ENCODE measurements at places on chromosomes 13 and 19. TPM values are rescaled to one million over a fixed set of nuclear protein-coding genes. Genes with fewer than 3 reads are reported as not detected.

The CBARP gene
- total RNA-seq, result 3.2 TPM

- no peak for DNase-seq
Observed at GRCh38 chr13:46515803-46516202, 37.2 kb upstream of the LRCH1 start.

- no peak for DNase-seq
Observed at GRCh38 chr13:75371203-75371602, 110.8 kb downstream of the TBC1D4 start.

The ZNF780B gene
- 22.3 TPM for total RNA-seq

- no peak for DNase-seq
Observed at GRCh38 chr19:13044231-13044836, 49.1 kb downstream of the NFIX start.

The TEX26 gene
- 0.27 TPM for total RNA-seq

DNA sequence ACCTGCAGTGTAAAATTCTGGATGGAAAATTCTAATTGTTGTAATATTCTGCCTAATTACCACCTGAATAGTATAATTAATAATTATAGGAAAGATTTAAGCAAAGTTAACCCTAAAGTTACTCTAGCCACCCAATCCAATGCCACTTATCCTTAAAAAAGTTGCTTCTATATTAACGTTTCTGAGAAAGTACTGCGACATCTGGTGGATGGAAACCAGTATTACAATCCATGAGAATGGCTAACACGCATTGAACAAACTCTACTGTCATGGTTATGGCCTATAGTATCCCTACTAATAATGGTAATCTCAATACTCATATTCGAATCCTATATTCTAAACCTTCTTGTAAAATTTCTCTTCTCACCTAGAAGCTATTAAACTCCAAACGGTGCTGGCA, 1551.8 kb downstream of the SLITRK1 start:
- no peak for DNase-seq

DNA sequence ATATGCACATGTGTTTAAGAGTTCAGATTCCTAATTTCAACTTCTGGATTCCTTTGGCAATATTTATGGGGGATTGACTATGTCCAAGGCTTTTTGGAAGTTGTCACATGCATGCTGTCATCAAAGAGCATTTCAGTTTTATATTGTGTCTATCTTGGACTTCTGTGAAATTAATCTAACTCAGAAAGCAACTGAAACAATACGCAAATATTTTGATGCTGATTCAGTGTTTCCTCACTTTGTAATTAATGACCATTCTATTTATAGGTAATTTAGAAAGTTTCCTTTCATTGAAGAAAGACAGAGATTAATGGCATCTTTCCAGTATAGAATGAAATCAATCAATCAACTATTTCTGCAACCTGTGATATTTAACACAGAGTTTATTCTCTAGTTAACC, 550.1 kb downstream of the PCDH9 start:
- DNase-seq, result no peak

The PGLYRP2 gene
- not detected for total RNA-seq

DNA sequence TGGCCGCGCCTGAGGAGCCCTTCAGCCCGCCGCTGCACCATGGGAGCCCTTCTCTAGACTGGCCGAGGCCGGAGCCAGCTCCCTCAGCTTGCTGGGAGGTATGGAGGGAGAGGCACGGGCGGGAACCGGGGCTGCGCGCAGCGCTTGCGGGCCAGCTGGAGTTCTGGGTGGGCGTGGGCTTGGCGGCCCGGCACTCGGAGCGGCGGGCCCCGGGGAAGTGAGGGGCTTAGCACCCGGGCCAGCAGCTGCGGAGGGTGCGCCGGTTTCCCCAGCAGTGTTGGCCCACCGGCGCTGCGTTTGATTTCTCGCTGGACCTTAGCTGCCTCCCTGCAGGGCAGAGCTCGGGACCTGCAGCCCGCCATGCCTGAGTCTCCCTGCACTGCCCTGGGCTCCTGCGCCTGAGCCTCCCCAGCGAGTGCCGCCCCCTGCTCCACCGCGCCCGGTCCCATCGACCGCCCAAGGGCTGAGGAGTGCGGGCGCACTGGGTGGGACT, 1890.0 kb upstream of the PCDH20 start:
- no peak for DNase-seq

The USP12 gene
- total RNA-seq, result 19.2 TPM

The GET3 gene
- 88.8 TPM for total RNA-seq

The C19orf85 gene
- total RNA-seq, result not detected

The SHANK1 gene
- 0.10 TPM for total RNA-seq

DNA sequence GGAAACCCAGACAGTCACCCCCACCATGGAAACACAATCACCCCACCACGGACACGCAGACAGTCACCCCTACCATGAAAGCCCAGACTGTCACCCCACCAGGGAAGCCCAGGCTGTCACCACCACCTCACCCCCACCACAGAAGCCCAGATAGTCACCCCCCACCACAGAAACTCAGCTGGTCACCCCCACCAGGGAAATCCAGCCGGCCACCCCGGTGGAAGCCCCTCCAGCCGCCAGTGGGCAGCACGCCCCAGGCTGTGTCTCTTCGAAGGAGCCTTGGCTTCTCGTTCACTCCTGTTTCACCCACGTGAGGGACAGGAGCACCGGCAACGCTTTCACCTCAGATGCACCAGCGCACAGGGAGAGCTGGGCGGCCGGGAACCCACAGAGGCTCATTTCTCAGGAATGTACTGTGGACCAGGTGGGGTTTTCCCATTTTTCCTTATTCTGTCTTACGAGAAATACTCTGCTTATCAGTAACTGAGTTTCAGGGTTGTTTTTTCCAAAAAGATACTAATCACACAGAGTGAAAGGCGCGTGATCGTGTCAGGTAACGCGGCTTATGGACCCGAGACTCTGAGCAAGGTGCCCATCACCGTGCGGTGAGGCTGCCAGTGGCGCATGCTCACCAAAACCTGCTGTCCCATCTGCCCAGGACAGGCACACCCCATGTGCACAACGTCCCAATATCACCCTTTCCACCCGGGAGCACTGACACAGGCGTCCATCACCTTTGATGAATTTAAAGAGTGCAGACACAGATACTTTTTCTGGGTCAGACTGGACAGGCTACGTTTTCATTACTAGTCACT, 28.0 kb downstream of the CARS2 start:
- no peak for DNase-seq

GRCh38 chr13:113449693-113450347, 3.5 kb downstream of the ADPRHL1 start:
- no peak for DNase-seq

The ANGPTL8 gene
- not detected for total RNA-seq

The GPC5 gene
- total RNA-seq, result 2.3 TPM

The DACT3 gene
- 1.7 TPM for total RNA-seq

DNA sequence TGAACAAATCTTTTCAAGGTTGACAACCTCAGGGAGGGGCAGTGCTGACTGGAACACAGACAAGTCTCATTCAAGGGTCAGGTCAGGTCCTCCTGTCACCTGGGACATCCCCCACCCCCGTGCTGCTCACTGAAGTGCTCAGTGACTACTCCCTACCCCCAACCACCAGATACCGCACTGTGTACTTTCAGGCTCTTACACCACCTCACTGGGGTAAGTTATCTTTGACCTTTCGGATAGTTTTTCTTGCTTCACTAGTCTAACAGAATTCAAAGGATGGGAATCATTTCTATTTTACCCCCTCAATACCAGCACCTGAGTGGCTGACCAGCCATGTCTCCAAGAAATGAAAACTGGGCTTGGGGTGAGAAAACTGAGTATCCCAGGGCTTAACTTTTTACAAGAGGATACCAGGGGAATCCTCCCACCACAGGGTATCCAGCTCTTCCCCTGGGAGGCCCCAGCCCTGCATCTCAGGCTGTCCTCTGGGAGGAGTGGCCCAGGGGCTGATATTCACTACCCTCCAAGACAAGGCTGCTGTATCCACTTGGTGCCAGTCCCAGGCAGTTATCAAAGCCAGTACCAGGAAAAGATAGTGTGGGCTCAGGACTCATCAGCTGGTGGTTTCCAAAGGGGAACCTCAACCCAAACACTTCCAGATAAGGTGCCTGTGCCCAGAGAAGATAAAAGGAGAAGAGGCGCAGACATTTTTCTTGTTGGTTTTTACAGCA, 2.1 kb downstream of the ZNF563 start:
- peak; percentile 79 for DNase-seq

The TOMM40 gene
- total RNA-seq, result 60.5 TPM

The KLF1 gene
- not detected for total RNA-seq

DNA sequence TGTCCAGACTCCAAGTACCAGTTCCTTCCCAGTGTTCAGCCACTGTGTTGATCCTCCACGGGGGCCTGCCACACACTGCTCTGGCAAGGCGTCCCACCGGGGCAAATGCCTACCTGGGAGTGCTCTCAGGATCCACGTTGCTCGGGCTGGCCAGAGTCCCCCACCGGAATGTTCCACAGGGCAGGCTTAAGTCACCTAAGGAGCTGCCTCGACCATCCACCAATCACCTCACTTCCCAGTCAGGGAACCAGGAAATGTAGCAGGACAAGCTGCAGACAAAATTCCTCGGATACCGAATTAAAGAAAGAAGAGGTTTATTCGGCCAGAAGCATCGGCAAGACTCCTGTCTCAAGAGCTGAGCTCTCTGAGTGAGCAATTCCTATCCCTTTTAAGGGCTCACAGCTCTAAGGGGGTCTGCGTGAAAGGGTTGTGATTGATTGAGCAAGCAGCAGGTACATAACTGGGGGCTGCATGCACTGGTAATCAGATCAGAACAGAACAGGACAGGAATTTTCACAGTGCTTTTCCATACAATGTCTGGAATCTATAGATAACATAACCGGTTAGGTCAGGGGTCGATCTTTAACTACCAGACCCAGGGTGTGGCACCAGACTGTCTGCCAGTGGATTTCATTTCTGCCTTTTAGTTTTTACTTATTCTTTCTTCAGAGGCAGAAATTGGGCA, 56.9 kb upstream of the EDNRB start:
- no peak for DNase-seq

- DNase-seq, result peak; percentile 50
Observed at GRCh38 chr19:41298348-41298964, 11.5 kb upstream of the CCDC97 start.

DNA sequence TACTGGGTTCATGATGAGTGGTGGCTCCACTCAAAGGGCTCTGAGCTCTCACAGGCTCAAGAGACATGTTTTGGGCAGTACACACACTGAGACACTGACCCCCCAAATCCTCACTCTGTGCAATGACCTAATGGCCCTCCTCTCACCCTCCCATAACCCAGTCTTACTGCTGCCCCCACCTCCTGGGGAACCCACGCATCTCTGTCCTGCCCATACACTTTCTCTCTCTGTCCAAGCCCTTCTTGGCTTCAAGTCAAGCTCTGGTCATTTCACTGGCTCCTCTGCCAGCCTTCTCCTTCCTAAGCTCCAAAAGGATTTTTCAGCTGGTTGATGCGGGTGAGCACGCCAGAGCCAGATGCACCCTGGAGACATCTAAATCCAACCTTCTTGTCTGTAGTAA, 187.9 kb upstream of the TSHZ3 start:
- no peak for DNase-seq

DNA sequence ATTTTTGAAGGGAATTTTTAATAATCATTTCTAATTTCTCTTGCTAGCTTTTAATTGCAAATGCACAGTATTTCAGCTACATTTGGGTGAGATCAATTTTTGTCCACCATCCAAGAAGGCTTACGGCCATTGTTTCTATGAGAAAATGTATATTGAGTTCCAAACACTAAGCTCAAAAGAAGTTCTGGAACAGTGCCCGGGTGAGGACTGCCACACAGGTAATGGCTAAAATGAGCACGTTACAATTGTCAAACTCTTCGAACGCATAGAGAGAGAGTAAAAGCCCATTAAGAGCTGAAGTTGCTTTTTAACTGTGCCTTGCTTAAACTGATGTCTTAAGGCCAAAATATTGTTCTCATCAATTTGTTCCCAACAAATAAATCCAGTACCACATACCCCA, 755.0 kb downstream of the DIAPH3 start:
- DNase-seq, result no peak

The FUT2 gene
- not detected for total RNA-seq

The MAMSTR gene
- 0.67 TPM for total RNA-seq
